ENCODE measurements at places on chromosomes 2 and 18.
A peak's percentile ranks its signal among the peaks of the same experiment; 100 is the strongest.

DNA sequence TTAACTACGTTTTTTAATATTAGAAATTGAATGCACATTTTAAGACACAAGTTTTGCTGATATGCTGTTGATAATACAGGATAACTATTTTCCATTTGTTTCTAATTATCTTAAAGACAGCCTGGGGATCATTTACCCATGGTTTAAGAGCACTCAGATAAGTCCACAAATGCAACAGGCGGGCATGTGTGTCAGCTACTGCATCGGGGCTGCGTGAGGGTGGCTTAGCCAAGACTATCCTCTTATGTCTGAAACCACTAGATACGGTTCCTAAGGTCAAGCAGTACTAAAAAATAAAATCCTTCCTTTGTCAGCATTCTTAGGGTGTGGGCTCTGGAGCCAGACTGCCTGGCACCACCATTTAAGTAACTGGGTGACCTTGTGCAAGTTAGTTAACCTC, 254.8 kb downstream of the SATB2 start:
- DNase-seq = no peak

- DNase-seq = no peak
Measured at GRCh38 chr2:219076253-219076652, 15.5 kb upstream of the IHH start.

DNA sequence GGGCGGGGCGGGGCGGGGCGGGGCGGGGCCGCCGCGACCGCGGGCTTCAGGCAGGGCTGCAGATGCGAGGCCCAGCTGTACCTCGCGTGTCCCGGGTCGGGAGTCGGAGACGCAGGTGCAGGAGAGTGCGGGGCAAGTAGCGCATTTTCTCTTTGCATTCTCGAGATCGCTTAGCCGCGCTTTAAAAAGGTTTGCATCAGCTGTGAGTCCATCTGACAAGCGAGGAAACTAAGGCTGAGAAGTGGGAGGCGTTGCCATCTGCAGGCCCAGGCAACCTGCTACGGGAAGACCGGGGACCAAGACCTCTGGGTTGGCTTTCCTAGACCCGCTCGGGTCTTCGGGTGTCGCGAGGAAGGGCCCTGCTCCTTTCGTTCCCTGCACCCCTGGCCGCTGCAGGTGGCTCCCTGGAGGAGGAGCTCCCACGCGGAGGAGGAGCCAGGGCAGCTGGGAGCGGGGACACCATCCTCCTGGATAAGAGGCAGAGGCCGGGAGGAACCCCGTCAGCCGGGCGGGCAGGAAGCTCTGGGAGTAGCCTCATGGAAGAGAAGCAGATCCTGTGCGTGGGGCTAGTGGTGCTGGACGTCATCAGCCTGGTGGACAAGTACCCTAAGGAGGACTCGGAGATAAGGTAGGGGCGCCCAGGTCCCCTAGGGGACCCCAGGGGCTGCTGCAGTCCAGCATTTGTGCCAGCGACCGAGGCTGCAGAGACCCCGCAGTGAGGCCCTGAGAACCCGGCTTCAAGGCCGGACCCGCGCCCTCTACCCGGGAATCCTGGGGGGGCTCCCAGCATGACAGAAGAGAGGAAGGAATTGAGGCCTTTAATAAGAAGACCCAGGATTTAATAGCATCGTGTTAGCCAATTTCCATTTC, at the start of gene KHK:
Gene KHK (plus strand): TSS at position 49 of the 870 bp plus-strand sequence. CDS start 488 bp downstream, at position 537.
- peak; percentile 53 for DNase-seq

DNA sequence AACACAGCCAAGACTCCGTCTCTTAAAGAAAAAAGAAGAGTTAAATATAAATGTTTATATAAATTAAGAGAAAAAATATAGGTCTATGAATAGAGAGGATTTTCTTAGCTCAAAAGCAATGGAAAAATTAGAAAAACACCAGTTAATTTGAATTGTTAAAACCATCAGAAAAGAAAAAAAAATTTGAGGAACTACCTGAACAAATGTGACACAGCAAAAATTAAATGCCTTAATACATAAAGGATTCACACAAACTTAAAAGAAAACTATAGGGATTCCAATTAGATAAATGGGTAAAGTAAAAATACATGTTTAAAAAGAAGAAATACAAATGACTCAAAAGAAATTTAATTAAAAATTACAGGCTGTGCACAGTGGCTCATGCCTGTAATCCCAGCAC, 147.9 kb upstream of the DNMT3A start:
- DNase-seq = no peak

DNA sequence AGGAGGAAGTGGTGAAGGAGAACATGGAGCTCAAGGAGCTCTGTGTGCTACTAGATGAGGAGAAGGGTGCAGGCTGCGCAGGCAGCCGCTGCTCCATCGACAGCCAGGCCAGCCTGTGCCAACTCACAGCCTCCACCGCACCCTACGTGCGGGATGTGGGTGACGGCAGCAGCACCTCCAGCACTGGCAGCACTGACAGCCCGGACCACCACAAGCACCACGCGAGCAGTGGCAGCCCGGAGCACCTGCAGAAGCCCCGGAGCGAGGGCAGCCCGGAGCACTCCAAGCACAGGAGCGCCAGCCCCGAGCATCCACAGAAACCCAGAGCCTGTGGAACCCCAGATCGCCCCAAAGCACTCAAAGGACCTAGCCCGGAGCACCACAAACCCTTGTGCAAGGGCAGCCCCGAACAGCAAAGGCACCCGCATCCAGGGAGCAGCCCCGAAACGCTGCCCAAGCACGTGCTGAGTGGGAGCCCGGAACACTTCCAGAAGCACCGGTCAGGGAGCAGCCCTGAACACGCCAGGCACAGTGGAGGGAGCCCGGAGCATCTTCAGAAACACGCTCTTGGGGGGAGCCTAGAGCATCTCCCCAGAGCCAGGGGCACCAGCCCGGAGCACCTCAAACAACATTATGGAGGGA, 9.0 kb downstream of the CCDC85A start:
- no peak for DNase-seq

- DNase-seq = no peak
Measured at GRCh38 chr2:162609798-162610197, 228.8 kb downstream of the KCNH7 start.

- no peak for DNase-seq
Measured at GRCh38 chr2:43085929-43086328, 140.5 kb downstream of the ZFP36L2 start.

DNA sequence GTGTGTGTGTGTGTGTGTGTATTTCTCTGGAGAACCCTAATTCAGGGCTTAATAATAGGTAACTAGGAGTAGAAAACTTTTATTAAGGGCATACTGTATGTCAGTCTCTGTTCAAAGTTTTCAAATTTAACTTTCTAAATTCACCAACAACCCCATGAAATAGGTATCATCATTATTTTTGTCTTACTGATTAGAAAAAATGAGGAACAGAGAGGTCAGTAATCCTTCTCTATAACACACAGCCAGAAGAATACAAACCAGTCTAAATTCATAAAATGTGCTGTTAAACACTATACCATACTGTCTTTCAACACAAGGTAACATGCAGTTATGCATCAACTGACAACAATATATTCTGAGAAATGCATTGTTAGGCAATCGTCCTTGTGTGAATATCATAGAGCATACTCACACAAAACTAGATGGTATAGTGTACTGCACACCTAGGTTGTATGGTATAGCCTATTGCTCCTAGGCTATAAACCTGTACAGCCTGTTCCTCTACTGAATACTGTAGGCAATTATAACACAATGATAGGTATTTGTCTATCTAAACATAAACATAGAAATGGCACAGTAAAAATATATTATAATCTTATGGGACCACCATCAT, 143.1 kb downstream of the PTH2R start:
- DNase-seq = no peak

DNA sequence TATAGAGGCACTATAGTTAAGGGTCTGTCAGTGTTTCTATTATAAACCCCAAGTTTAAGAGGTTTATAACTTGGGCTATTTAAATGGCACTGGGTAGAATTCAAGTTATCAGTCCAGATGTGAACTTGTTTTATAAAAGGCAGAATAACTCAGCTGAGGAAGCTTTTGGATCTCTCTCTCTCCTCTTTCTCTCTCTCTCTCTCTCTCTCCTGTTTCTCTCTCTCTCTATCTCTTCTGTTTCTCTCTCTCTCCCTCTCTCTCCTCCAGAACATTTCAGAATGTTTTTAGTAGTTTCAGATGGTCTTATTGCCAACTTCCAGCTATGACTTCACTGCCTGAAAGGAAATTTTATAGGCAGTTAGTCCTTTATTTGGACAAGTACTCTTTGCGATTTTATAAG, 6.4 kb upstream of the BCL11A start:
- DNase-seq = no peak

DNA sequence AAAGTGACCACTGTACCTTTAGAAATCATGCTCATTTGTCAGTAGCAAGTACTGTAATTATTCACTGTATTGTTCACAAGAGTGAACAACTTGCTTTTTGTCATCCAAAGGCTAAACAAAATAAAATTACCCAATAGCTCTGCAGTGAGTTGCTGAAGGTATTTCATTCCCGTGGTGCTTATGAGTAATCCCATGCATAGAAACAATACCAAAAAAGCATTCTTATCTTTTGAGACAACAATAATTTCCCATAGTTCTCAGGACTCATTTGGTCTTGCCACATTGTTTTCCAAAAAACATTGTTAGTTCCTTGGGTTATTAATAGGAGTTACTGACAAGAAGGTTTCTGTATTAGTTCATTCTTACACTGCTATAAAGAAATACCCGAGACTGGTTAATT, 503.2 kb upstream of the FAM98A start:
- no peak for DNase-seq

DNA sequence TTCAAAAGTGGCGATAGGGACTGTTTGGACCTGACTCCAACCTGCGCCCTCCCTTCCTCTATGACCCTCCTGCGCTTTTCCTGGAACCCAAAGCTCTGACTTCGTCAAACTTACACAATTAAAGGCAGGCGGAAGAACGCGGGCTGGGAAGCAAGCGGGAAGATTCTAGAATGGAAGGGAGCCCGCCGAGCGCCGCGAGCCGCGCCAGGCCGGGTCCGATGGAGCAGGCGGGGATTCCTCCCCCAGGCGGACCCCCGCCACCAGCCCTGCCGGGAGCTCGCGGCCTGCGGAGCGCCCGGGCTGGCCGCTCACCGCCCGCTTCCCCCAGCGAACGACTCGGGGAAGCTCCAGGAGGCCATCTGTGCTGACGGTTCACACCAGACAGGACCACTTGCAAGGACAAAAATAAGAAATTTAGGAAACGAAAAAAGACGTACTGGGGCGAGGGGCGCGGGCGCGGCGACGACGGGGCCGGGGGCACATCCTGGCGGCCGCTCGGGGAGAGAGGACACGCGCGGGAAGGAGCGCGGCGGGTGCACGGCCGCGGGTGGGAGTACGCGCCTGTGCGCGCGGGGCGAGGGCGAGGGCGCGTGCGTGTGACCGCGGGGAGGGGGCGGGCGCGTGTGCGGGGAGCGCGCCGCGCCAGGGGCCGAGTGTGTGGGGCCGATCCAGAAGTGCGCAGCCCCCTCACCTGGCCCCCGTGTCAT, 1.1 kb upstream of the SALL3 start:
- DNase-seq = no peak

GRCh38 chr2:208415255-208415654, 8.7 kb downstream of the PTH2R start:
- no peak for DNase-seq

DNA sequence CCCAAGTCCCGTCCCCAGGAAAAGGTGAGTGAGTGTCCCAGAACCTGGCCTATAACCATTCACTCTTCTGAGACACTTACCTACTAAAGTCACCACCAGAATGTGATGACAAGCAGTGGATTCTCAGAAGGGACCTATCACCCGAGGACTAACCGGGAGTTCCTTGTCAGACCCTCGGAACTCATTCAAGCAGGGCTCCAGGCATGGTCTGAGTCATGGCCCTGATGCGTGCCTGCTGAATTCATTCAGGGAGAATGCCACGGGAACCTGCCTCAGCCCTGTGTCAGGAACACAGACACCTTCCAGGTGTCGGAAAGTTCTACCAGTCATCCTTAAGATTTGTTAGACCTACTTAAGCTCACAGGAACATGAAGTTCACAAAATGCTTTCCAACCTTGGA, 29.8 kb downstream of the ALPK2 start:
- no peak for DNase-seq

- DNase-seq = no peak
Measured at GRCh38 chr18:56200381-56200911, 437.9 kb downstream of the TXNL1 start.

DNA sequence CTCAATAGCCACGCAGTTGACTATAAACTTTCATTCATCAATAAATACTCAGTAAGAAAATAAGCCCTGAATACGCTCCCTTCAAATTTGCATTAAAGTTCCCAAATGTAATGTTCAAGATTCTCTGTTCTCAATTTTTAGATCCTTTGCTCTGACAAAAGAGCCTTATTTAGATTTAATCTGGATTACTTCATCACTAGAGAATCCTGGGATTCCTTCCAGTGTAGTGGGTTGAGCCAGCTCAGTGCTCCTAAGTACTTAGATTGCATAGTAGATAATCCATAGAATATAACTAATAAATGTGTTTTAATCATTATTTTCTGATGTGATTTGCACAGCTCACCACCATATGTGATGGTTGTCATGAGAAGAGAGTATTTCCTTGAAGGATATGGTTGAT, 1286.2 kb downstream of the SUCLG1 start:
- no peak for DNase-seq

GRCh38 chr18:25164211-25164847, 187.6 kb downstream of the ZNF521 start:
- no peak for DNase-seq

DNA sequence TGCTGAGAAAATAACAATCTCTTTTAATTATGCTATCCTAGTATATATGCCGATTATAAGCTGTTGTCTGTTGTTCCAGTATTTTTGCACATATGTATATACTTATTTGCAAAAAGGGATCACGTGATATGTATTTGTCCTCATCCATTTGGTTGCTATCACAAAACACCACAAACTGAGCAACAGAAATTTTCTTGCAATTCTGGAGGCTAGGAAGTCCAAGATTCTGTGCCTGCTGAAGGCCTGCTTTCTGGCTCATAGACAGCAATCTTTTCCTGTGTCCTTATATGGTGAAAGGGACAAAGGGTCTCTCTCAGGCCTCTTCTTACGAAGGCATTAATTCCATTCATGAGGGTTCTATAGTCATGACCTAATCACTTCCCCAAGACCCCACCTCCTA, 186.5 kb downstream of the LPIN1 start:
- DNase-seq = no peak

DNA sequence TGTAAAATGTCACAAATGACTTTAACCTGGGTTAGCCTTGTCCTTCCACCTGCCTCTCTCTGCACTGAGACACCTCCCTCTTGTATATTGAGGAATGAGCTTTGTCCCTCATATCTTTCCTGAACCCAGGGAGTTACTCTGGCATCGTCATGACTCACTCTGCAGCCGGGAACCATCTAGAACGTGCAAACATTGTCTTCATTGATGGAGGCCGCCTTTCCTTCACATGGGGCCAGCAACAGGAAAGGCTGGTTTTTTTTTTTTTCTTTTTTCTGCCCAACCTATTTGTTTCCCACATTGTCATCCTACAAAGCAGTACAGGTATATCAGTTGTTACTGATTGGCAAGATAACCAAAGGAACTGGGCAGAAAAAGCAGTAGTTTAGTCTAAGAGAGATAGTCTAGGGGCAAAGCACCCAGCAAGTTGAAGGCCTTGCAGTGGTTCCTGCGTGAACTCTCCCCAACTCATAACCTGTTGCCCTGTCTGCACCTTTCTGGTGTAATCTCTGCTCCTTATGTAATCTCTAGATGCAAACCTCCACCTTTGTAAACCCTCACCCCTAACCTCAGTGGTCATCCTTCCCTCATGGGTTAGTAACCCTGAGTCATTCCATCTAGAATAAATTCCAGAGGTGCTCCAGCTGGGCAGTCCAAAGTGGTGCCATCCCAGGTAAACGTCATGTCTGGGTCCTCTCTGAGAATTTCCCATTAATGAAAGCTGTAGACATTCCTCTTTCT, 38.3 kb downstream of the SLC40A1 start:
- DNase-seq = no peak

- DNase-seq = peak; percentile 41
Measured at GRCh38 chr2:231297108-231297908, 98.2 kb upstream of the B3GNT7 start.

- no peak for DNase-seq
Measured at GRCh38 chr18:22737054-22737453, 196.1 kb upstream of the RBBP8 start.
